ENCODE measurements at places on chromosomes 7 and 10.

GRCh38 chr7:123122916-123123315 is 76.9 kb downstream of the SLC13A1 start:
- DNase-seq: no peak

DNA sequence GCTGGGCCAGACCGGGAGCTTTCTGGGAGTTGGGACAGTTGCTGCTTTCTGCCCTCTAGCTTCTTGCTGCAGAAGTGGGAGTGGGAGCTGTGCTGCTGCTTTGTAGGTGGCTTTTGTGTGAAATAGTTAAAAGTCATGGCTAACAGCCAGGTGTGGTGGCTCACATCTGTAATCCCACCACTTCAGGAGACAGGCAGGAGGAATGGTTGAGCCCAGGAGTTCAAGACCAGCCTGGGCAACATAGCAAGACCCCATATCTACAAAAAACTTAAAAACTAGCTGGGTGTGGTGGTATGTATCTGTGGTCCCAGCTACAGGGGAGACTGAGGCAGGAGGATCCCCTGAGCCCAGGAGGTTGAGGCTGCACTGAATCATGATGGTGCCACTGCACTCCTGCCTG is 13.7 kb downstream of the TACR2 start:
- no peak for DNase-seq

- no peak for DNase-seq
Observed at GRCh38 chr7:128112018-128112780, 81.0 kb upstream of the LRRC4 start.

DNA sequence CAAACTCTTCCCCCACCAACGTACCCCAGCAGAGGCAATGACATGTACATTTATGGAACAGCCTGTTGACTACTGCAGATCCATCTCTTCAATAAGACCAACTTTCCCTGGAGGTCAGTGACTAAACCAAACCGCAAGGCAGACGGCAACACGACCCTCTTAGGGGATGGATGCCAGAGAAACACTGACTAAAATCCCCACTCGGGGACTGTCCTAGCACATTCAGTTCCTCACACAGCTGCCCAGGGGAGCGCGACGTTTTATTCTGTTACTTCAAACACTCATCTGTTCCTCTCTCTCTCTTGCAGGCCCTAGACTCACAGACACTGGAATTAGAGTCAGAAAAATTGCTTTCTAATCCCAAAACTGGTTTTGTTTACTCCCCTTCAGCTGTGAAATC is 146.5 kb upstream of the PRSS1 start:
- DNase-seq: no peak

DNA sequence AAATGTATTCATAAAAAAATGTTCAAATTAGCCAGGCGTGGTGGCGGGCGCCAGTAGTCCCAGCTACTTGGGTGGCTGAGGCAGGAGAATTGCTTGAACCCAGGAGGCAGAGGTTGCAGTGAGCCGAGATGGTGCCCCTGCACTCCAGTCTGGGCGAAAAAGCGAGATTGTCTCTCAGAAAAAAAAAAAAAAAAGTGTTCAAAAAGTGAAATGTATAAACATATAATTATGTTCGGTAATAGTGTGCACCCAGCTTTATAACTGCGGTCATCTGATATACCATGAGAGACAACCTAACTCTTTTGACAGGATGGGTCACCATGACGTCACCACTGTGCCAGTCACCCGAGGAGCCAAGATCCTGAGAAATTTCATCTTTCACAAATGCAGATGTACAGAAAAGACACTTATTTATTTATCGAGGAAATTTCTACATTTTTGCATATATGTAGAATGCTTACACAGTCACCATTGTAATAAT is 594 bp upstream of the RP9 start:
- DNase-seq: no peak

DNA sequence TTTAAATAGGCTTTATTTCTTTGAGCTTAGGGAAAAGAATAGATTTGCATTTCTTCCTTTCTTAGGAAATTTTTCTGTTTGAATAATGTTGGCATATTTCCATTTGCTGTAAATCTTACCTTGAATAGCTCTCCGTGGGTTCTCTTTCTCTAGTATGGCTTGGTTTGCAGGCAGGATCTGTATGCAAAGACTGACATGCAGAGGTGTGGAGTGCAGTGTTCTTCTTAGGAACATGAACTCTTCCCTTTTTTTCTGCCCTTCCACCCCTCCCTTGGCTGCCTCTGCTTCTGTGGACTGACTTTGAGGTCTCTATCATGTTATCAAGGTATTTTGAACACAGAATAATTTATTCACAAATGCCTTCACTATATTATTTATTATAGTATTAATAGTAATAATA is 222.8 kb downstream of the LHFPL3 start:
- no peak for DNase-seq

GRCh38 chr7:121383235-121383910 is 12.7 kb downstream of the FAM3C start:
- no peak for DNase-seq

DNA sequence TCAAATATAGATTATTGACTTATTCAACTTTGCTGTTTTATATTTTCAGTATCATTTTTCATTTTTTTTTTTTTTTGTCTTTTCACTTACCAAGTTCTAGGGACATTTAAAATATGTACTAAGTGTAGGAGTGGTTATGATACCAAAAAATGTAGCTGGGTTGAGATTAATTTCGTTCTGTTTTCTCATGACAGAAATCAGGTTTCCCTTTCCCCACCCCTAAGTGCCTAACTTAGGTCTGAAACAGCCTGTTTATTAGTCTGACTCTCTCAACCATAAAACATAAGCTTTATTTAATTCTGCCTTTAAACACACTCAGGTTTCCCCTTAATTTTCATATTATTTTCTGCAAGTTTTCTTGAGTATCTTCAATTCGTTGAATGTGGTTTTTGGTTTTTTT is 22.1 kb downstream of the TMEM106B start:
- no peak for DNase-seq

DNA sequence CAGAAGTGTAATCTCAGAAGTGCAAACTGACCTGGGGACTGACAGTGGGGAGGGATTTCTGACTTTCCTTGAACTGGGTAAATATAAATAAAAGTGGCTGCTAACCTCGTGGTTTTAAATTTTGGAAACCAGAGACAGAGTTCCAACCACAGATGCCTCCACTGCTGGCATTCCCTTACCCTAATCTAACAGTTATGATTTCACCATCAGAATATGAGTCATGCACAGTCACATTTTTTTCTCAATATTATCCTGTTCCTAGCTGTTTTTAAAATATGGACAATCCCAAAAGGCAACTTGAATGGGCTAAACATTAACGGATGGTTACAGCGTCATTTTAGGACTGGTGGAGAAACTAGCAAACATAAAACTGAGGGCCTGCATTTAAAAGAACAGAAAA is 264.3 kb upstream of the INHBA start:
- DNase-seq: no peak

GRCh38 chr10:12862459-12862858 is 139.1 kb downstream of the CCDC3 start:
- no peak for DNase-seq

- DNase-seq: no peak
Observed at GRCh38 chr7:35869810-35870209, 69.0 kb downstream of the SEPTIN7 start.

GRCh38 chr10:93542358-93542791 is 24.1 kb upstream of the FFAR4 start:
- DNase-seq: no peak

GRCh38 chr7:17371671-17372524 is 73.4 kb downstream of the AHR start:
- no peak for DNase-seq

DNA sequence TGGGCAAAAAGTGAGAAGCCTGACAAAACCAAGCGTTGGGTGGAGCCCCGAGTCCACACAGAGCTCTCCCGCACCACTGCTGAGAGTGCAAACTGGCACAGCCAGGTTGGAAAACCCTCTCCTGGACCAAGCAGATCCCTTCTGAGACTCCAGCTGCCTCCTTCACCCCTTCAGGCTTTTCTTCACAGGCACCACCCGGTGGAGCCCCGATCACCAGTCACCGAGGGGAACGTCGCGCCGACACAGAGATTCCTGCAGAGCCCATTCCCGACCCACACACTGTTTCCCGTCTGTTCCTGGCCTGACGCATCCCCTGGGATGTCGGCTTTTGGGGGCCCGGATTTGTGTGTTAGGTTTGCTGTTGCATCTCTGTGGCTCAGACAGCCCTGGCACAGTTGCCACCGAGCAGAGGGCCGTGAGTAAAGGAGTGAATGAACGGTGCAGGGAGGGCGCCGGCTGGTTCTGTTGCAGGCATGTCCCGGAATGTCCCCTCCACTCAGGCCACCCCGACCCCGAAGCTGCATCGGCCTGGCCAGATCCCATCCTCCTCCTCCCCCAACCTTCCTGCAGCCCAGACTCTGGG is 51.0 kb upstream of the INPP5A start:
- DNase-seq: no peak

GRCh38 chr7:19775578-19775977 is 2.2 kb upstream of the TMEM196 start:
- no peak for DNase-seq

- no peak for DNase-seq
Observed at GRCh38 chr7:88366845-88367244, 60.2 kb upstream of the STEAP4 start.

DNA sequence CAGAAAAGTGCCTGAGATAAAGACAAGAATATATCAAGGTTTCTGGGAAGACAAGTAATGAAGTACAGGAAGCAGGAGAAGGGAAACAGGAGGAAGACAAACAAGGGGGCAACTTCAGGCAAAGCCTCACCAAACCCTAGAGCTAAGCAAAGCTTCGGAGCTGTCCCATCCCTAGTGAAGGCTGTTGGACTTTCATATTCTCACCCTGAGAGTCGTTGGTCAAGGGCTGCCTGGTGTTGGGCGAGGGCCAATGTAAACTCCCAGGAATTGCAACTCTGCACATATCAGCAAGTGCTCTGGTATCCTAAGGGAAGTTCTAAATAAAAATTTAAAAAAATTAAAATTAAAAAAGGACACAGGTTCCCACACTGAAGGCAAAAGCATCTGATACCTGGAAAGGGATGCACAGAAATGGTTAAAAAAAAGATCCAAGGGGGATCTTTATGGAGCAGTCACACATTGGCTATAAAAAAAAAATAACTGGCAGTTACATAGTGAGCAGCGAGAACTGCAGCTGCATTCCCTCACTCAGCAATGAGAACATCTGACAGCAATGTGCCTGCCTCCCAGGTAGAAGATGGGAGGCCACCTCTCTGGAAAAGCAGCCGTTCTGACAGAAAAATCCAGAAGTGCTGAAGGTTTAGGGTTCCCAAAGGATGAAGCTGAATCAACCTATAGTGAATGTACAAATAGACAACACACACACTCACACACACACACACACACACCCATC is 304.7 kb downstream of the WDR11 start:
- DNase-seq: no peak

- no peak for DNase-seq
Observed at GRCh38 chr10:59464483-59464882, 102.1 kb upstream of the FAM13C start.

- no peak for DNase-seq
Observed at GRCh38 chr10:1608851-1609647, 128.3 kb downstream of the ADARB2 start.

Measured in stimulated activated CD8-positive, alpha-beta memory T cell treated with anti-CD3 and anti-CD28 coated beads, Interleukin-2, amount 100 ng/mL, for 1 hour (primary cell).